ENCODE measurements at places on chromosomes 3 and 15. TPM values are rescaled to one million over a fixed set of nuclear protein-coding genes. Genes with fewer than 3 reads are reported as not detected.

DNAH1 gene
- total RNA-seq: 32.0 TPM

GOLGA8R gene
- total RNA-seq: 3.7 TPM

PLA2G4F gene
- 135 TPM for total RNA-seq

APBA2 gene
- total RNA-seq: 8.2 TPM

C2CD4B gene
- 29.9 TPM for total RNA-seq

TMIE gene
- total RNA-seq: not detected

LAMB2 gene
- 208 TPM for total RNA-seq

MTHFS gene
- 26.9 TPM for total RNA-seq

TMEM212 gene
- not detected for total RNA-seq

DAZL gene
- not detected for total RNA-seq

MAGI1 gene
- 68.9 TPM for total RNA-seq

FILIP1L gene
- 35.4 TPM for total RNA-seq

RPS27L gene
- 113 TPM for total RNA-seq

LYSMD4 gene
- total RNA-seq: 15.3 TPM

UNC13C gene
- total RNA-seq: 0.32 TPM

EAF2 gene
- 26.0 TPM for total RNA-seq

DOCK3 gene
- 0.60 TPM for total RNA-seq

All from transverse colon (tissue), 4 donors.